ENCODE measurements at places on chromosomes 16 and 17. TPM values are rescaled to one million over a fixed set of nuclear protein-coding genes. Genes with fewer than 3 reads are reported as not detected.

The CCDC154 gene
- total RNA-seq, result 0.54 TPM

DNA sequence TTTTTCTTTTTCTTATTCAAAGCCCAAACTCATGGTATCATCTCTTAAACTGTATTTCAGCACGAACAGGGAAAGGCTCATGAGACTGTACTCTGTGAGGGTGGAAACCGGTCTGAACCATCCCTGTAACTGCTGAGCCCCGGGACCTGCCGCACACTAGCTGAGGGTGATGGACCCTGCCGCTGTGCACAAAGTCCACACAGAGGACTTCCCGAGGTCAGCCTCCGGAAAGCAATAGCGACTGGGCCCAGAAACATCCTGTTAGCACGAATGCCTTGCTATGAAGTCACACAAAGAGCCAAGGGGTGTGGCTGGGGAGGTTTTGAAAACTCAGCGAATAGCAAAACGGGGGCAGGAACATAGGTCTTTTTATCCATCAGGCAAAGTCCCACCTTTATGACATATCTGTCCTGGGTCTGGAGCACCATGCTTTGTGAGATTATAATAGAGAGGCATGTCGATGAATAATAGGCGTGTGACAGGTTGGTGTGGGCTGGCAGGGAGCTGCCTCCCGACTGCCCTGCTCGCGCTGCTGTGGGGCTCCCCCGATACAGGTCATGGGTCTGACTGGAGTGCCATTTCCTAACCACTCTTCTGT is 33.4 kb downstream of the CDK5R1 start:
- DNase-seq, result no peak

DNA sequence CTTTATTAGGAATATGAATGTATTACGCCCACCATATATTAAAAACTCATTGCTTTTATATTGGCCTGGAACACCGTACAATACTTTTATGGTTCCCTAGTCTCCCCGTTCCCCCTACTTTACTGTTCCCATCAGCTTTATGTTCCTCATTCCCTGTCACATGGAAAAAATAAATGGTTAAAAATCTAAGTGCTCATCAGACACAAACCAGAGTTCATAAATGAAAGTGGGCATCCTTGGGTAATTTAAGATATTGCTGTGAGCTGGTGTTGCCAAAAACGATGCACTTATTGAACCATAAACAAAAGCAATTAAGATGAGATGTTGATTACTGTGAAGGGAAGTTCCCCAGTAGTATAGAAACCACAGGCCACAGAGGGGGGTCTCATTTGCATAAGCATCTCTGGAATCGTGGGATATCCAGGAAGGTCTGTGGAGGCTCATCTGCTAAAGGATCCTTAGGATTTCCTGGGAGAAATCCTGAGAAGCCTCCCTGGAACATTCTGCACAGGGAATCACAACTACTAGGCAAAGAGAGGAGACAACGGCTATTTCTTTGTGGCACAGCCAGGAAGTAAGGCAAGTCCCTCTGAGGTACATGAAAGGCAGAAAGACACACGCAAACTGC is 591.4 kb upstream of the CDH11 start:
- no peak for DNase-seq

GRCh38 chr17:50093246-50093645 is 1.9 kb upstream of the PDK2 start:
- DNase-seq, result no peak

GRCh38 chr17:76241204-76241538 is 878 bp upstream of the RNF157 start:
- no peak for DNase-seq

- DNase-seq, result no peak
These were observed 3.1 kb upstream of the CPD start for GRCh38 chr17:30375661-30376060.

DNA sequence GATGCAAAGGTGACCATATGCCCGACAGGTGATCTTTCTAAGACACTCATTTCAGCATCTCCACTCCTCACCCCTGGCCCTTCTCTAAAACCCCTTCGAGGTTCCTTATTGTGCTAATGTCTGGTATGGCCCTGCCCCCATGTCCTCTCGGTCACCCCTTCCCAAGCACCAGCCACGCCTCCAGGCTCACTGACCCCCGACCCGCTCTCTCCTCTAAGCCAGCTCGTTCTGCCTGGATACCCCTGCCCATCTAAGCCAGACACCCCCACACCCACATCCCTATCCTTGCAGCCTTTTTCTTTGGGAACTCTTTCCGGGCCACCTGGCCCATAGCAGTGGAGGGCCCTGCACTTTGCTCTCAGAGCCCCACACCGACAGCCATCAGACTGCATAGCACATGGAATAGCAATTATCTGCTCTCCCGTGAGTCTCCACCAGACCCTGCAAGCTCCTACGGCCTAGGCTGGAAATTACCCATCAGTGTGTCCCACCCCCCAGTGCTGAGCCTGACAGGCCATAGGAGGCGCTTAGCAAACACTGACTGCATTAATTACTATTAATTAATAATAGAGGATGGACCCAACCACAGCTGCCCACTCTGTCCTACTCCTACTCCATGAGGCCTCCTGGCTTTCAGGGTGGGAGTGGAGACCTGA is 176.7 kb downstream of the TMEM132E start:
- DNase-seq, result no peak

The FNDC8 gene
- not detected for total RNA-seq
